Activated T-cell treated with anti-CD3 and anti-CD28 coated beads, Interleukin-2, amount 50 U/mL, for 72 hours (primary cell): ENCODE measurements at places on chromosomes 5 and 9. TPM values are rescaled to one million over a fixed set of nuclear protein-coding genes. Genes with fewer than 3 reads are reported as not detected.

WNT8A gene
- not detected for total RNA-seq

PIP5K1B gene
- 2.5 TPM for total RNA-seq

CDKN2B-AS1 gene
- total RNA-seq: 1.0 TPM

ECSCR gene
- total RNA-seq: 1.2 TPM

PCDHB4 gene
- total RNA-seq: not detected

ASTN2 gene
- 5.6 TPM for total RNA-seq

SMIM33 gene
- total RNA-seq: 0.22 TPM

TEX48 gene
- total RNA-seq: 1.7 TPM

RAD50 gene
- 46.1 TPM for total RNA-seq

VDAC1 gene
- 252 TPM for total RNA-seq

CTXN3 gene
- total RNA-seq: not detected

GABRB2 gene
- not detected for total RNA-seq

NR5A1 gene
- total RNA-seq: 0.07 TPM

FST gene
- 2.5 TPM for total RNA-seq
